ENCODE measurements at places on chromosomes 13 and 19.

GRCh38 chr13:41606646-41607045 lies 149.3 kb downstream of the RGCC start:
- DNase-seq, result no peak

DNA sequence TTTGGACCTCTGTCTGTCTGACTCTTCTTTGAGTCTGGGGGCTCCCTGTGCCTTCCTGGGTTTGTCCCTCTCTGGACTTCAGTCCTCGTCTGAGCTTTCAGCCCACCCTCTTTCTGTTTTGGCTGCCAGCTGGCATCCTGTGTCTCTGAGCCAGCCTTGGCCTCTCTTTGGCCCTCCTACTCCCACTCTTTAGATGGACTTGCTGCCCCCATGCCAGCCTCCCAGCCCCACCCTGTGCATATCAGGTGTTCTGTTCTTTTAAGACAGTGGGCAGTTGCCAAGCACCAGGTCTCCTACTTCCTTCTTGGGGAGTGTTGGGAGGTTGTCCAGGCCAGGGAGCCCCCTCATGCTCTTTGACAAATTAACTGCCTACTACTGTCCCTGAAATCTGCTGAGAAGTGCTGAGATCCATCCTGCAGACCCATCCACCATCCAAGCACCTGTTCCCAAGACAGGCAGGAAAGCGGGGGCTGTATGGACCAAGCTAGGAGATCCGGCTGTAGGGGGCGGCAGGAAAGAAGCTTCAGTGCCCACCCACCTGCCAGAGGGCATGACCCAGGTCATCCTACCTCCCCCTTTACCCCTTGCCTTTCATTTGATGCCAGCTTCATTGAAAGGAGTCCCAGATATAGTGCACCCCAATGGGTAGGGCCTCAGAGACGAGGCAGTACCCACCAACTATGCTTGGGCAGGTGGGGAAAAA lies 9.6 kb downstream of the CIC start:
- DNase-seq, result no peak

- no peak for DNase-seq
Observed at GRCh38 chr13:25890671-25891212, 161.1 kb downstream of the SHISA2 start.

GRCh38 chr13:41503356-41503755 lies 46.0 kb downstream of the RGCC start:
- no peak for DNase-seq

- no peak for DNase-seq
Observed at GRCh38 chr13:66264971-66265370, 965.2 kb downstream of the PCDH9 start.

- no peak for DNase-seq
Observed at GRCh38 chr13:47100214-47100853, 203.5 kb upstream of the HTR2A start.

- no peak for DNase-seq
Observed at GRCh38 chr13:98173431-98174152, 3.5 kb downstream of the RNF113B start.

GRCh38 chr13:90552702-90553101 lies 794.8 kb upstream of the MIR17HG start:
- no peak for DNase-seq

GRCh38 chr13:112820318-112820717 lies 130.5 kb downstream of the ATP11A start:
- DNase-seq, result no peak

DNA sequence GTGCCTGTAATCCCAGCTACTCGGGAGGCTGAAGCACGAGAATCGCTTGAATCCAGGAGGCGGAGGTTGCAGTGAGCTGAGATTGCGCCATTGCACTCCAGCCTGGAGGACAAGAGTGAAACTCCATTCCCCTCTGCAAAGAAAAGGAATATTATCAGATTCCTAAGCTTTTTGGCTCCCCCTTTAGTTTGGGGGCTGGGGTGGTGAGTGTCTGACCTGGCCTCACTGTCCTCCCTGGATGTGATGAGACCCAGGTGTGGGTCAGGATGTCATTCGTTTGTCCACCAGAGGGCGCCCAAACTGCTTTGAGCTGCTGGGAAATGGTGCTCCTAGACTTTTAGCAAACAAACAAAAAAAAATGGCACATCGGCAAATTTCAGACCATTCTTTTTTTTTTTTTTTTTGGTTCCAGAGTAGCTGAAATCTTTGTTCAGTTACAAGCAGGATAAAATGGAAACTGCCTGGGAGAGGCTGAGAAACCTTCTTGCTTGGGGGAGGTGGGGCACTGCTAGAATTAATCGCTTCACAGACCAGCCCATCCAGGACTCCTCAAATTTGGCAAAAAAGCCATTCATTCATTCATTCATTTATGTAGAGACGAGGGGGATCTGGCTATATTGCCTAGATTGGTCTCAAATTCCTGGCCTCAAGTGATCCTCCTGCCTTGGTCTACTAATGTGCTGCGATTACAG lies 29.4 kb downstream of the SPC24 start:
- peak; percentile 68 for DNase-seq

All from activated CD8-positive, alpha-beta memory T cell treated with anti-CD3 and anti-CD28 coated beads for 1 hour (primary cell).